ENCODE measurements at places on chromosomes 6 and 20. TPM values are rescaled to one million over a fixed set of nuclear protein-coding genes. Genes with fewer than 3 reads are reported as not detected.

GRCh38 chr6:168706471-168707177 is 265.6 kb downstream of the SMOC2 start:
- DNase-seq = no peak

DNA sequence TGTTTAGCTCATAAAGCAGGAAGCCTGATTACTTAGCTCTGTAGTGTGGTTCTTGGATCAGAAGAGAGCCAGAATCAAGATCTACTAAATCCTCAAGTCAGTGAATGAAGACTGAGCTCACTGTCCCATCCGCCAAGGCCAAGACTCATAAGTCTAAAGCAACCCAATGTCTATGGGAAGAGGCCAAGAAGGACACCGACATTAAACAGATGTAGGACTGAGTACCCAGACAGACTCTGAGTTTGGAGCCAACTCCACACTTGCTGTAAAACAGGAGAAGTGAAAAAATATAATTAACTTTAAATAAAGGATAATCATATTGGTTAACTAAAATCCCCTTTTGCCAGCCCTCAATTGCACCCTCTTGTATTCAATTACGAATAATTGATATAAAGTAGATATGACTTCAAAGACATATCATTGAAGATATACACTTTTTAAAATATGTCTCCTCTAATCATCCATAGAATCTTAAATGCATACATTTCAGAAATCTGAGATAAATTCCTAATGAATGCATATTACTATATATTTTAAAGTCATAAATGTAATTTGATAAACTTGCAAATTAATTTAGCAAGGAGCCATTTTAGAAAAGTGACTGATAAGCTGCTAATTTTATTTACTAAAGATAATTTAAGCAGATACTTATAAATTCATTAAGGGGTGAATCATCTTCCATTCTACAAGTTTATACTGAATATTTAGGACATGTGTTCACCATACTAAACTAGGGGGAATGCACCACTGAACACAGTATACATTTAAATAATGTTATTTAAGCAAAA is 617.0 kb upstream of the ARID1B start:
- DNase-seq = no peak

GRCh38 chr6:106098383-106099234 is 12.5 kb downstream of the PRDM1 start:
- no peak for DNase-seq

DNA sequence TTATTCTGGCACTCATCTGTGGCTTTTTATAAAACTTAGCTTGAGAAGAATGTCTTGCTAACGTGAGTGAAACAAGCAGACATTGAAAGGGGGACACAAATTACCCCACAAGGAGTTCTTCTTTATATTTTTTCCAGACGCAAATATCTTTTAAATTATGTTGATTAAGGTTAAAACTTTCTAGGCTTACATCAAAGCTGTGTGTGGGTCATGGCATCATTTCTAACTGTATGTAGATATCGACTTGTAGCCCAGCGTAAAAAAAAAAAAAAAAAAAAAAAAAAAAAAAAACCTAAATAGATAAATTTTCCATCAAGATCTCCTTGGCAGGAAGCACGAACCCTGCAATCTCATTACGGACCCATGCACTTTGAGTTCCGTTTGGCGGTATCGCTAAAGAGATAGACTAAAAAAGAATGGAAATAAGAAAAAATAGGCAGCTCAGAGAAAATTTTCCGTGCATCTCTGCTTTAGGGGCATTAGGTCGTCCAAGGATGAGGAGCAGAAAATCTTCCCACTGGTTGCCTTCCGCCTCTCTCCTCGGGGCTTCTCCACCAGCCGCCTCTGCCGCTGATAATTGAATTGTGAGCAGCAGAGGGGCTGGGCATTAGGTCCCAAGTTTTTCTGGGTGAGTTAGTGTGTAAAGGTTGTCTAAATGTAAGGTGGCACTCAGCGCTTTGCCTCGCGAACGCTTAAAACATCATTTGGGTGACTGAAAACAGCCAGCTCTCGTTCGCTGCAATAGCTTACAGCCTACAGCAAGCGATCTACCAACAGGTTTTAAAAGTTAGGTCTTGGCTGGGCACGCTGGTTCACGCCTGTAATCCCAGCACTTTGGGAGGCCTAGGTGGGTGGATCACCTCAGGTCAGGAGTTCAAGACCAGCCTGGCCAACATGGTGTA is 194.0 kb downstream of the TRIM27 start:
- no peak for DNase-seq

The RIPOR3 gene
- polyA plus RNA-seq = 2.2 TPM

DNA sequence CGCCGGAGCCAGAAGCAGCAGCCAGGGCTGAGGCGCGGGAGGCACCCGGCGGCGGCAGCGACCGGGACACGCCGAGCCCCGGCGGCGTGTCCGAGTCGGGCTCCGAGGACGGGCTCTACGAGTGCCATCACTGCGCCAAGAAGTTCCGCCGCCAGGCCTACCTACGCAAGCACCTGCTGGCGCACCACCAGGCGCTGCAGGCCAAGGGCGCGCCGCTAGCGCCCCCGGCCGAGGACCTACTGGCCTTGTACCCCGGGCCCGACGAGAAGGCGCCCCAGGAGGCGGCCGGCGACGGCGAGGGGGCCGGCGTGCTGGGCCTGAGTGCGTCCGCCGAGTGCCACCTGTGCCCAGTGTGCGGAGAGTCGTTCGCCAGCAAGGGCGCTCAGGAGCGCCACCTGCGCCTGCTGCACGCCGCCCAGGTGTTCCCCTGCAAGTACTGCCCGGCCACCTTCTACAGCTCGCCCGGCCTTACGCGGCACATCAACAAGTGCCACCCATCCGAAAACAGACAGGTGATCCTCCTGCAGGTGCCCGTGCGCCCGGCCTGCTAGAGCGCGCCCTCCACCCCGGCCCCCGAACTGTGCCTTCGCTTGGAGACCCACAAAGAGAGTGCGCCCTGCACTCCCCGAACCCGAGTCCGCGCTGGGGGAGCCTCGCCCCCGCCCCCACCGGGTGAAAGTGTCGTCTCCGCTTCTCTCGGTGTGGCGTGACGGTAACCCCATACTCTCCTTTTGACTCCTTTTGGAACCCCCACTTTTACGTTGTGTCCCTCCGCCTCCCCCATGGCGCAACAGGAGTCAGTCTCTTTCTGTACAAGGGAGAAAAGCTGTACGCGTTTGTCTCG is 1.6 kb downstream of the INSM1 start:
- no peak for DNase-seq

The RAET1G gene
- 2.0 TPM for polyA plus RNA-seq

GRCh38 chr6:154041001-154041400 is 2.0 kb downstream of the OPRM1 start:
- no peak for DNase-seq

GRCh38 chr6:113978084-113978675 is 7.2 kb upstream of the HDAC2 start:
- no peak for DNase-seq

DNA sequence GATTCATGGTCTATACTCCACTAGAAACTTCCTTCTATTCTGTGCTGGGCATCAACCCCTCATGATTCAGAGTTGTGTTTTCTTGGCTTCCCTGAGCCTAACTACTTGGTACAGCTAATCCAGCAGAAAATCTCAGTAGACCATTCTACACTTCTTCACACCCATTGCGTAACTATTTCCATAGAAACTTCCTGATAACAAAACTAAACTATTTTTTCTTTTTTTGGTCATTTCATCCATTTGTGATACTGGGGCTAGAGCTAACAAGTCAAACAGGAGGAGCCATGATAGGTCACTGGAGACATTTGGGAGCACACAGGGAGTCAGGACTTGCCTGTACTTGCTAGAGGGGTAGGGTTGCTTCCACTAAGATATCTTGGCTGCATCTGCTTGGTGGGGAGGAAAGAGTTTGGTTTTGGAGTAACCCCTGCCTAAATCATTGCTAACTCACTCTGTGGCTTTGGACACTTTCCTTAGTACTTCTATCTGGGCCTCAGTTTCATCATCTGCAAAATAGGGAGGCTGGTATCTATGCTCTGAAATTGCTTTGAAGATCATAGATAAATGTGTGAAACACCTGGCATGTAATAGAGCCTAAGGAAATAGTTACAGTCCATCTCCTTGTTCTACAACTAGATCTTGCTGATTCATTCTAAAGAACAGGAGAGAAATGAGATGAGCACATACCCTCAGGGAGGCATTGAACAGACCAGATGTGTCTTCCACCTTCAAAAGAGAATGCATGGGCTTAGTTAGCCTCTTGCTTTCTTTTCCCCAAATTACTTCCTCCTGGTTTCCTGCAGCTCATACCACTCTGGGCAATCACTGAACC is 127.9 kb upstream of the ADGRF1 start:
- DNase-seq = no peak

DNA sequence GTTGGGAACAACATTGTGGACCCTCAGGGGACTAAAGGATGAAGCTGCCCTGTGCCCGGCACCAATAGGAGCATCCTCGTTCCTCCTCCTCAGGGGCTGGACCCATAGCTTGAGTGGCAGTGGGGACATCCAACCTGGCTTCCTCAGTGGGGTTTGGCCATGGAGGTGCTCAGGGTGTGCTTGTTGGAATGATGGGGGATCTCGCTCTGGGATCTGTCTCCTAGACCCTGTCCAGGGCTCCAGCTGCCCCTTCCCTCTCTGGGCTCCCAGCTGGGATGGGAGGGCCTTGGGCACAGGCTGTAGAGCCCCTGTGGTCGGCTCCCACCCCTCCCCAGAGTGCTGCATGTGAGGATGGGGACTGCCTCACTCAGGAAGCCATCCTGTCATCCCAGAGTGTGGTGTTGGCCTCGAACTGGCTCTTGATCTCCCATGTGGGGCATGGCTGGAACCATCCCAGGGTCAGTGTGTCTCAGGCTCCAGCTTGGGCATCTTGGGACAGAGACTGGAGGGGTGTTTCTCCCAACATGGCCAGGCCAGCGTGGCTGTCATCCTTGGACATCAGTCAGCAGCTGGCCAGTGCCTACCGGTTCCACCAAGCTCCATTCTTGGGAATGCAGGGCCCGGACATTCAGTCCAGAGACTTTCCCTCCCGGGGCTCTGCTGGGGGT is 9.5 kb upstream of the MYT1 start:
- DNase-seq = no peak

DNA sequence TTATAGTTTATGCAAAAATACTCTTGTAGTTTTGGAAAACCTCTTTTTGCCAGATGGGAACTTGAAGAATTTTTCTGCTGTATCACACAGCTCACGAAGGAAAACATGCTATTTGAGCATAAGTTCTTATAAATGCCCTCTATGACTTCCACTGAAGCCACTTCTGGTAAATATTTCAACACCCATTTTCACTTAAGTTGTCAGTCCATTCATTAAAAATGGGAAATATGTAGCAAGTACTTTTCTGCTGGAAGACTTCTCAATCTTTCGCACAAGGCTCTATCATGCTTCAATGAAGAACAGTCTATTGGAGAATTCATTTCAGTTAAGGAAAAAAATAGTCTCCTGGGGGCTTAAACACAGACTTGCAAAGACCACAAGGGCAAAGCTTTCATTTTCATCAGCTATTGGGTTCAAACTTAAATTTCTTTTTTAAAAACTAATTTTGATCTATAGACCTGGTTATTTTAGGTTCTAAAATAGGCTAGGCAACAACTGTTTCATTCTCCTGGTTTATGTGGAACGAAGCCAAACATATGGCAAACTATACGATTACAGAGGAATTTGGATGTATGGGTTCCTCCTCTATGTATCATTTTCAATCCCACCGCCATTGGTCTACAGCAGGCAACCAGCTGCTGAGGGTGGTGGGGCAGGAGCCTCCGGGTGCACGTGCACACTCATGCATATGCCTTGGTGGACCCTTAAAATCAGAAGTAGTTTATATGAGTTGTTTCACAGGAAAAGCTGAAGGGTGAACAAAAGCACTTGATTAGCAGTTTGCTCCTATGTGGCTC is 38.7 kb downstream of the LAMA4 start:
- DNase-seq = no peak

DNA sequence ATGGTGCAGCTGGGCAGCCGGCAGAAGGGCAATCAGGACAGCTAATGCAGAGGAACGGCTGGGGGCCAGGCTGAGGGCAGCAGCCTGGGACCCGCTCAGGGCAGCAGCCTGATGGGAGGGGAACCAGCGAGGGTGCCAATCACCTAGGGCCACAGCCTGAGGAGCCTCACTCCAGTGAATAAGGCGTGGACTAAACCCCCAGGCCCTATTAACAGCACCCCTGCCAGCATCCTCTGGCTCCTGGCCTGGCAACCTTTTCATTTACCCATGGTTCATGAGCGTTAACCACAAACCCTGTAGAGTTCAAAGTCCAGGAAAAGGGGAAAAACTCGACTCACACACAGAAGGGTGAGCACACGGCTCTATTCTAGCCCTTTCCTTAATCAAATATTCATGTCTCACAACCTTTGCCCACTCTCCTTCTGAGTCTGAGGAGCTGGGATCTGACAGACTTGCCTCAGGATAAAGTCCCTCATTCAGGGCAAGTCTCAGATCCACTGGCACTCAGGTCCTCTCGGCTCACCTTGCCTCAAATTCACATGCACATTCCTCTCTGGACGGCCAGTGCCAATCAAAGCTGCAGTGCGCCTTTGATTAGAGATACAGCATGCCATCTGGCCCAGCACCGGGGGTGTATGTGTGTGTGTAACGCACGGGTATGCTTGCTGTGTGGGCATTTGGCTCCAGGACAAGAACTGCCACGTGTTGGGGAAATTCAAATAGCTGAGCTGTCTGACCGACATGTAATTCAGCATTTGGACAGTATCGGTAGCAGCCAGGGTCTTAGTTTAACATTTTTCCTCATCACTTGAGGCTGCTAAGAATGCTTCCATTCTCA is 86.9 kb upstream of the TRAF3IP2 start:
- DNase-seq = no peak

GRCh38 chr6:52209770-52210169 is 23.6 kb downstream of the IL17A start:
- no peak for DNase-seq

The GPX5 gene
- polyA plus RNA-seq = 0.05 TPM

- no peak for DNase-seq
These were observed 2.8 kb downstream of the CST2 start for GRCh38 chr20:23823621-23824324.

The TMX4 gene
- polyA plus RNA-seq = 18.3 TPM

- DNase-seq = no peak
These were observed 22.1 kb upstream of the SLC22A7 start for GRCh38 chr6:43275801-43276576.

DNA sequence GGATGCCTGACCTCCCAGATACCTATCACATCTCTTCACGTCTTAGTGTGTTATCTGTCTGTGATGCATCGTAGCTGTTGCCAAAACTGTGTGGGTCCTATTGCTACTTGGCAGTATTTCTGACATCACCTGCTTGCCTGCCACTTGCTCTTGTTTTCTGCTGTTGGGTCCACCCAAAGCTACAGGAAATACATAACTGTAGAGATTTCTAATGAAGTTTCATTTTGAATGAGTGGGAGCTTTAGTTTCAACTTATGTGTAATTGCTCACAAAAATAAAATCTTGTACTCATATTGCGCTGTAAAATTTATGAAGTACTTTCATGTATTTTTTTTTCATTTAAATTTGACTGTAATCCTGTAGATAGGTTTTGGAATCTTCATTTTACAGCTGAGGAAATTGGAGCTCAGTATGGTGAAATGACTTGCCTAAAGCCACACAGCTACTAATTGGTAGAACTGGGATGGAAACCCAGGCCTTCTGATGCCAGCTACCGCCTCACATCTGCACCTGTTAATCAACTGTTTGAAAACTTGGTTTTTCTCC is 113.6 kb upstream of the MAN1A1 start:
- no peak for DNase-seq

Data from right lung (tissue), 10 donors.